Stimulated activated memory B cell treated with anti-CD40 and anti-IgM and Interleukin-4, amounts not matched to agents 10 μg/mL and 1 μg/mL and 100 μg/mL, for 72 hours (primary cell): ENCODE measurements at places on chromosomes 1 and 21.
A peak's percentile ranks its signal among the peaks of the same experiment; 100 is the strongest.

GRCh38 chr1:53987880-53988279, 30.1 kb downstream of the LDLRAD1 start:
- ATAC-seq, result no peak

DNA sequence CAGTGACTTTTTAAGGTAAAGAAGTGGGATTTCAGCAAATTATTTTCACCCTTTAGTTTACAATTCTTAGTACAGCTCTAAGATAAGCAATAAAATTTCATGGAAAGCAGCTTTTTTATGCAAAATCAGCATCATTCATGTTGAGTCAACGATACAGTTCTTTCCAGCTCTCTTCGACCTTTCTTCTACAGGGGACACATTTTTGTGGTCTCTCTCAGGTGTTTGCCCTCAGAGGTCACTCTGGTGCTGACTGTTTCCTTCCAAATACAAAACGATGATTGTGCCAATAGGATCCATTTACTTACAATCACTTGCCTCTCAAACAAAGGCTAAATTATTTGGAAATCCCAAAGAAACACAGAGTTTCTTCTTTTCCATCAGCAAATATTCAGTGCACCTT, 51.0 kb downstream of the PSMG1 start:
- no peak for ATAC-seq

GRCh38 chr1:9262096-9262986, 27.8 kb downstream of the H6PD start:
- no peak for ATAC-seq

GRCh38 chr1:212728606-212729005, 29.0 kb upstream of the BATF3 start:
- ATAC-seq, result no peak

DNA sequence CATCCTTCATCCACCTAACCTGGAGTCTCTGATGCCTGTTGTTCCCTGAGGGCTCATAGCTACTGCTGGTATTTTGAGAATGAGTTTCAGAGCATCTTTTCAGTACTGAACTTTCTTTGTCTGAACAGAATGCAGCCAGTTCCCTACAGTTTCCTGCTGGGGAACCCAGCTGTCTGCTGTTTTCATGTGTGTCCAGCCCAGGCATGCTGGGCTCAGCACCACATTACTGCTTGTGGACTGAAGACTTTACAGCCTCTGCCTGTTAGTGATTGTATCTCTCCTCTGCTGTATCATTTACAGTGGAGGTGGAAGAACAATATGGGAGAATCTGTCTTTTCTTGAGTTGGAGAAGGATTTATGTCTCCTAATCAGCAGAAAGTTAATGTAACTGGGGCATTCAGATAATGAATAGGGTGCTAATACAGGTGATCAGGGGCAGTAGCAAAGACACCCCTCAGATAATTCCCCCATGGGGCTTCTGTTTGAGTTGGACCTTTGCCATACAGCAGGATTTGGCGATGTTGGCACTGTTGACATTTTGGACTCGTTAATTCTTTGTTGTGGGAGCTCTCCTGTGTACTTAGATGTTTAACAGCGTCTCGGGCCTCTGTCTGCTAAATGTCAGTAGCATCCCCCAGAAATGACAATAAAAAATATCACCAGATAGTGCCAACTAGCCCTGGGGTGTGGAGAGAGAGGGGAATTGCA, 207.7 kb downstream of the HHAT start:
- ATAC-seq, result no peak

DNA sequence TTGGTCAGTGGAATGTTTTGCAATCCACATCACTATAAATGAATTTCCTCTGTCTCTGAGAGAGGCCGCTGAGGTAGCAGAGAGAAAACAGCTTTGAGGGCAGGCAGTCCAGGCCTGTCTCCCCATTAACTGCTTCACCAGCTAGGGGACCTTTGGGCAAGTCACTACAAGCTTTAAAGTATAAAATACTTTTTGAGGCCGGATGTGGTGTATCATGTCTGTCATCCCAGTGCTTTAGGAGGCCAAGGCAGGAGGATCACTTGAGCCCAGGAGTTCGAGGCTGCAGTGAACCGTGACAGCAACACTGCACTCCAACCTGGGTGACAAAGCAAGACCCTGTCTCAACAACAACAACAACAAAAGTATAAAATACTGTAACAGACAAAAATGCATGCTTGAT, 6.4 kb downstream of the IL6R start:
- ATAC-seq, result no peak

DNA sequence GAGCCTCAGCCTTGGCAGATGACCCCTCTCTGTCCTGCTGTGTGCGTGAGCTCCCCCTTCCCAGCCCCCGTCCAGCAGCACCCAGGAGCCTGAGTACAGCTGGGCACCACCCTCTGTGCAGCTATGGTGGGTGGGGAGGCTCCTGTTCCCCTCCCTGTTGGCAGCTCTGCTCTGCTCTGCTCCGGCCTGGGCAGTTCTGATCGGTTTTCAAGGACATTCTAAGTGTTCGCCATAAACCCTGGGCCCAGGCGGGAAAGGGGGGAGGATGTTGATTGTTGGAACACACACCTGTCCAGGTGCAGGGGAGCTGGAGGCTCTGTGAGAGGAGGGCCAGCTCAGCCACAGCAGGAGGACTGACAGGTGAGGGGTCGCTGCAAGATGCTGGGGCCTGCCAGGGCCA, at the start of gene CLCNKB:
TSS of gene CLCNKB (plus strand) at position 262 of the 400 bp plus-strand sequence. CDS start 711 bp downstream, outside the sequence.
- ATAC-seq, result no peak

GRCh38 chr1:112140743-112141142, 151.3 kb upstream of the KCND3 start:
- ATAC-seq, result no peak

- ATAC-seq, result no peak
Measured at GRCh38 chr1:57848406-57848805, 424.5 kb upstream of the DAB1 start.

GRCh38 chr1:200904772-200905171, 10.1 kb downstream of the INAVA start:
- no peak for ATAC-seq

GRCh38 chr1:203512848-203513584, 19.1 kb downstream of the OPTC start:
- peak; percentile 89 for ATAC-seq

DNA sequence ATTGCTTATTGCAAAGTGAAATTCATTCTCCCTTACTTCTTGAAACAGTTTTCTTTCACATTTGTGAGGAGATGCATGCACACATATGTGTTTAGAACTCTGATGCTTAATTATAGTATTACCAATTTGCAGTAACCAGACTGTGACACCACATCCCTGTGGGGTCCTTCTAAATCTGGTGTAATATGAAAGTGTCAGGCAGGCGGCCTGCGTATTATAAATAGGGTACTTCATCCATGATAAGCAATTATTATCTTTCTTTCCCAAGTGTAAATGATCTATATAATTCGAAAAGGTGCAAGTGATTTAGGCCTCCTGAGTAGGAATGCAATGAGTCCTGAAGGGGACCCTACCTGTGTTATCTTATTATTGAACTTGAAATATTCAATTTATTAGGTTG, 876 bp downstream of the EFCAB7 start:
- ATAC-seq, result no peak

DNA sequence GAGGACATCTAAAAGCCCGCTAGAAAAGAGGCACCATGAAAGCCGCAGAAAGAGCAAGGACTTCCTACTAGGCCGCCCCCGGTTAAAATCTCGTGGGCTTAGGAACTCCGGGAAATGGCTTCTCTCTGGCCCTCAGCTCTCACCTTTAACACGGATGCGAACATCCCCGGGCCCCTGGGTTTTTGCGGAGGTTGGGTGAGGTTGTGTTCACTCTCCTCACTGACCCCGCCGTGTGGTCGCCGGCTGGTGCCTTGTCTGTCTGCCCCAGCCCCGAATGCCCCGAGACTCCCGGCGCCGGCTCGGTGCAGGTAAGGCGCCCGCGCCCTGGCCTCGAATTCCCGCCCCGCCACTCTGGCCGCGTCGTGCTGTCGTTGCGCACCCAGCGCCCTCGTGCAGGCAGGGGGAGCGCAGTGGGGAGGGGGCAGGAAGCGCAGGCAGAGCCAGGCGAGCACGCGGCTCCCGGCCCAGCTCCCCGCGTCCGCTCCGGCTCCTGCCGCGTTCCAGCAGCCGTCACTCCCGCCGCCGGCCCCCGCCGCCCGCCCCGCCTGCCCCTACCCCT, at the start of gene SHISAL2A:
TSS of gene SHISAL2A (plus strand) at position 437 of the 559 bp plus-strand sequence. CDS start 326 bp downstream, outside the sequence.
- ATAC-seq, result peak; percentile 35
